ENCODE measurements at places on chromosomes 7 and 10.

- DNase-seq, result no peak
These were observed 227.5 kb upstream of the CHRM2 start for GRCh38 chr7:136640977-136641376.

DNA sequence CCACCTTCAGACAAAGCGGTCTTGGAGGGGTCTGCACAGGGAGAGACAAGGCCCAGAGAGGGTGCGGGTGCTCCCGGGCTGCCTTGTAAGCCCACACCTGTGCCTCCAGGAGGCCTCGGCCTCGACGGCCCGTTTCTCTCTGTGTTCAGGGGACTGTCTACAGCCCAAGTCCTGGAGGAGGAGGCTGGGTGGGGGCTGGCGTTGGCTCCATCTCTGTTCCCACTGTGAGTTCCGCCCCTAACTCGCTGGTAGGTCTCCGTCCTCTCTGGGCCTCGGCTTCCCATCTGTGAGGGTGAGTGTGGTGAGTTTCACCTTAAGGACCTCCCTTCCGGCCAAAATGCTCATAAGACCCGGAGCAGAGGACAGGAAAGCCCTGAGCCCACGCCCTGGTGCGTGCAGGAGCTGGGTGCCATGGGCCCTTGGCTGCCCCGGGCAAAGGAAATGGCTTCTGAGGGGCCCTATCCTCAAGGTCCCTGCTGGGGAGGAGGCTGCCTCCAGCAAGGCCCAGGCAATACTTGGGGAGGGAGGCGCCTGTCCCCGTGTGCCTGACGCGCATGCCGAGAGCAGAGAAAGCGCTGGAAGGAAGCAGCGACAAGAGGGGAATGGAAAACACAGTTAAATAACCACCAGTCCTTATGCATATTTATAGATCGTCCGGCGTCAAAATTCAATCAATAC lies 276.8 kb downstream of the ELFN1 start:
- DNase-seq, result no peak

DNA sequence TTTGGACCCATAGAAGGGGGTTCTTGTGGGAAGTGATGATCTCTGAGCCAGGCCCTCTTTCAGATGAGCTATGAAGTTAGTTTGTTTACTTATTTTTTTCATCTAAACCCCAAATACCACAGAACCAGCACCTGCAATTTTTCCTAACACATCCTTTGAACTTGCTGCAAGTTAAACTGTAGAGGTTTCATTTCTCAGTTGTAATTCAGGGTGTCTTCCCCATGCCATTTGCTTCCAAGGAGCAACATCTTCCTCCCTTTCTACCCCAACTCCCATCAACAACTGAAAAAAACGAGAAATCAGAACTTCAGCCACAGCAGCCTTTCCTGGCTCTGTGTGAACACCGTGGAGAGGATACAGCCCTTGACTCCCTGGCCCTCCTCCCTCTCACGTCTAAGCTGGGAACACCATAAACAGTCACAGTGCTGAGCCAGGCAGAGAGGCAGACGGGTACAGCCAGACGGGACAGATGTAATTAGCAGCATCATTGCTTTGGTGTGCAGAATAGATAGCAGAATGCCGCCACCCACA lies 63.6 kb downstream of the RGS10 start:
- no peak for DNase-seq

DNA sequence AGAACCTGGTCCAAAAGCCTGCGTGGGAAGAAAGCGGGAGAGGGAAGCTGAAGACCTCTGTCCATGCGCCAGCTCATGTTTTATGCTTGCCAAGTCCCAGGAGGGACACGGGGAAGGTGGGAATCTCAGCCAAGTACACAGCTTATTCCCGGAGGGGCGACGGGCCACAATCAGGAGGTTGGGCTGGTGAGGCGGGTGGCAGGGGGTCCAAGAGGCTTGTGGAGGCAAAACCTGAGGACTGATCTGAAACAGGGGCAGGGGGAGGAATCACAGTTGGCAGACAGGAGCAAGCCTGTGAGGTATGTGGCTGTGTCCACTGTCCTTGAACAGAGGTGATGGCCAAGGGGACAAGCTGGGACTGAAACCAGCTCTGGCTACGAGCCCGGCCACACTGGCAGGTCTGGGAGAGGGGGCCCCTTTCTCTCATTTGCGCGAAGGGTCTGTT lies 38.0 kb upstream of the LEP start:
- no peak for DNase-seq

DNA sequence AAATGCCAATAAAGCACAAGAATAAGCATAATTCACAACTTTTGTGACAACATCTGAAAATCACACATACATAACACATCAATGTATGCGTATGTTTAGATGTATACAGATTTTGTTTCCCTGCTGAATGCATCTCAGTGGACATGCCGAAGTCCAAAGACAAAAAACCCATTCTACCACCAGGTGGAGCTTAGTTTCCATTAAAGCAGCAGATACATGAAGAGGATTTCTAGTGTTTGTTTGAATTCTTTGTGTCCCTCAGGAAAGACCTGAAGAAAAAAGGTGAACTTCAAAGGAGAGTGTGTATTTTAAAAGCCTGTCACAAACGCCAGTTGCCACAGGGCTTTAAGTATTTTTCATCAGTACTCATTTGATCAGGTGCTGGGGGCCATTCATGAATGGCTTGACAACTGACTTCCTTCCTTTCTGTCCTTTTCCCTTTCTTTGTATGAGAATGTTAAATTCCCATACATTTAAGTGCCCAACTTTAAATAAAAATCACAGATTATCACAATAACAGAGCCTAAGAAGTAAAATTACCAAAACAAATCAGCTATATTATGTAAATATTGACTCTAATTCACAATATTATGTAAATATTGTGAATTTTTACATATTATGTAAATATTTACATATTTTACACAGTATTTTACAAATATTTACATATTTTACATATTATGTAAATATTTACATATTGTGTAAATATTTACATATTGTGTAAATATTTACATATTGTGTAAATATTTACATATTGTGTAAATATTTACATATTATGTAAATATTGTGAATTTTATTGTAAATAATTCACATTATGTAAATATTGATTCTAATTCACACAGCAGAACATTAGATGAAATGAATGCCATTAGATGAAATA lies 343.0 kb downstream of the CRPPA start:
- DNase-seq, result no peak

DNA sequence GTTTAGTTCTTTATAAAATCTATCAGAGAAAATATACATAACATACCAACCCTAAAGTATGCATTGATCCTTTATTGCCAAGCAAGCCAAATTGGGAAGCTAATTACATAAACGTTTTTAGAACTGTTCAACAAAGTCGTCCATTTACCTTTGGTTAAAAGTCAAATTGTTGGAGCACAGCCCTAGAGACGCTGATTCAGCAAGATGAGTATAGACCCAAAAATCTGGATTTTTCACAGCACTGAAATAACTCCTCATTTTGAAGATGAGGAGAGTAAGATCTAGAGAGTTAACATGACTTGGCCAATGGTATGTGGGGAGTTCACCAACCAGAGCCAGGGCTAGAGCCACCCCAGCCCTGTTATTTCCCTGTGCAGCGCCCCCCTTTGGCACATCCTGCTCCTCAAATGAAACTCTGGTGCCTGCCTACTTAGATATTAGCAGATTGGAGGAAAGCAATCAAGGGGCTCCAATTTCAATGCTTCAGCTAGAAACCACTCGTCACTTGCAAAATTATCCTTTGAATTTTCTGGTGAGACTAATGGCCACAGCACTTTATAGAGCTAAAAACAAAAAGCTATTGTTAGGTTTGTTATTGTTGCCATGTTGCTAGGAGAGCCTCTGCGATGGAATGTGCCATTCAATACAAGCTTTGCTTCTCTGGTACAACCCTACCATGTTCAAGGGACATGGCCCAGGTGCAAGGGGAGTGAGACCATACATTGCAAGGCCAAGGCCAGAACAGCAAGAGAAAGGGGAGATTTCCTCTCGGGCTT lies 132.6 kb upstream of the ZEB1 start:
- DNase-seq, result no peak

DNA sequence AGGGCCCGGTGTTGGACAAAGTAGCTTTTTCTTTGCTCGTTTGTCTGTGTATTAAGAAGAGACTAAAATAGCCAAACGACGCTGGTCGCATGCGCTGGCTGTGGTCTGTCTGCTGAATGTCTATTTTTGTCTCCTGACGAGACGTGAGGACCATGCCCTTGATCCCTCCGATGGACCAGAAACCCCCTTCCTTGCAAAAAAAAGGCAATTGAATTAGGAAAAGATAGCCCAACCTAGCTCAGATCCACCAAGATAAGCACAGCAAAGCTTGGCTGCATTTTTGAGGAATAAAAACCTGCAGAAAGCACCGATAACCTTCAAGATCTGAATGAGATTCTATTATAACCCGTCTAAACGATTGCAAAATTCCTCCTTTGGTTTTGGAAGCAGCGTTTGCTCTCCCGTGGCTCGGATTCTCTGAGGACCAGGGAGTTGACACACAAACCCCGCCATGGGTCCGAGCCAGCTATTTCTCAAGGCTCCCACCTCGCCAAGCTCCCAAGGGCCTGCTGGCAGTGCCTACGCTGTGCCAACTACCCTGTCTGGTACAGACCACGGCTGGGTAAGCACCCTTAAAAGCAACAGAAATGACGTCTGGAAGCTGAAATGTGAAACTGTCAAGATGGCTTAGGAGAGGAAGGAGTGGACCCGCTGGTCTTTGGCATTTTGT lies 17.7 kb upstream of the TTYH3 start:
- no peak for DNase-seq

DNA sequence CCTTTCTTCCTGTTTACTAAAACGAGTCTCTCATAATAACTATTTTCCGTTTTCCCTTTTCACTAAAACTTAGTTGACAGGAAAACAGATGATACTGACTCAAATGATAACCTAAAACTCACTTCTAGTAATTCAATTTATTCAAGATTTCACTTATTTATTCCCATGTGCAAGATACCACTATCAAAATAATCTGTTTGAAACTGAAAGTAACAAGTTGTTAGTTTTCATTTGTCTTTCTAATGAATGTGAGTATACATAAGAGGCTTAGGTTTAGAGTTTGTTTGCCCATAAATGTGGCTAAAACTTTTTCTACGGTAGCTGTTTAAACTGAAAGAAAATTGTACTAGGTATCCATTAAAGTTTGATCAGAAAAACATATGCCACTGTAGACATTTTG lies 314.9 kb upstream of the STEAP1 start:
- DNase-seq, result no peak

- peak; percentile 57 for DNase-seq
These were observed 121.7 kb downstream of the PRPF18 start for GRCh38 chr10:13708256-13708990.

DNA sequence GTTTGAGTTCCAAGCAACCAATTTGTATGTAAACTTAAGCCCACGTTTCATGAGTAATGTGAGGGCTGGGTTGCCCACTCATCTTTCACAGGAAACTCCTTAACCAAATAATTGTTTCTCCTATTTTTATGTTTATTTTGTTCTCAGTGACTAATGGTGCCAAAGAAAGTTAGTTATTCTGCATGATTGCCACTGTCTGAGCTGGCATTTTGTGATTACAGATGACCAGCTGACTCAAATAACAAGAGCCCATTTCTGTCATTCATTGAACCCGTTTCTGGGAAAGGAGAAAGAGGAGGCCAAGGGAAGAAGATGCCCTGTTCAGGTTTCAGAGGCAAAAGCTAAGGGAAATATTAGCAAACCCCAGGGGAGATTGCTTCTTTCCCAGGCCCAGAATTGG lies 186.9 kb upstream of the MYO3A start:
- DNase-seq, result no peak

DNA sequence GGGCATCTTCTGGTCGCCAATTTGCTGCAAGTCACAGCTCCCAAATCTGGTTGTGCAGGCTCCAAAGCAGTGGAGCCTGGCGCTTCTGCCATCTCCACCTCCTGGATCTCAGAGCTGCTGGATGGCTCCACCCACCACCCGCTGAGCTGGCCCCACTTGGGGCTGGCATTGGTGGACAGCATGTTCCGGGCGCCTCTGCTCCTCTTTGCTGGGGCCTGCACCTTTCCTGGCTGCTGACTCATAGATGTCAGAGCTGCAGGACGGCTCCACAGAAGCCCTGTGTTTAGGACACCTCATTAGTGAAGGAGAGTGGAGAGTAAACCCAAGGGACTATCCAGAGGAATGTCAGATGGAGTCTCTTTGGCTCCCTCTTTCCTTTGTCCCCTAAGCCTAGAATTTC lies 27.4 kb downstream of the MAPK8 start:
- DNase-seq, result no peak

DNA sequence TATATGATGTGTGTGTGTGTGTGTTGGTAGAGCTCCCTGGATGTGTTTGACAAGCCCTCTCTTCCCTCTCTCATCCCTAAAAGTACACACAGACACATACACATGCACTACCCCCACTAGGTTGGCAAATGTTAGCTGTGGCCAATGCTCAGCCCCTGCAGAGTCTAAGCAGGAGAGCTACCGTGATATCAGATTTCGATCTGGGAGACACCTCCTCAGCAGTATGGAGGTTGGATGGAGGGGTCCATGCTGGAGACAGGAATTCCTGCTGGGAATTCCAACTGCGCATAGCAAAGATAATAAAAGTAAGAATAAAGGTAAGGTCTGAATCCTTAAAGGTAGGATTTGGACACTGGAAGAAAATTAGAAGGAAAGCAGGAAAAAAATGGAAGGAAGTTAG lies 85.7 kb downstream of the C10orf90 start:
- DNase-seq, result no peak

DNA sequence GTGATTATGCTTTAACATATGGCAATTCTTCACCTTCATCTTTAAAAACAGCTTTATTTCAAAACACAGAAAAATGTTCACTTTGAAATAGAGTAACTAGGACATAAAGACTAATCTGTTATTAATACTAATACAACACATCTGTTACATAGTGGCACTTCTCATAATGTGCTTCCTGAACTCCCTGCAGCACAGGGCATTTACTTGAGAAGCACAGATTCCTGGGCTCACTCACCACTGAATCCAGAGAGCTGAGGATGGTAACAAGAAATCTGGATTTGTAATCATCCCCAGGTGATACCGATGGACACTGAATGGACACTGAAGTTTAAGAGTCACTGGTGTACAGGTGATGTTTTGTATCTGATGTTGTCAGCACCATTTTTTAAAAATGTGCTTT lies 96.1 kb downstream of the COL28A1 start:
- no peak for DNase-seq

- no peak for DNase-seq
These were observed 182.2 kb upstream of the AOAH start for GRCh38 chr7:36906448-36906847.

DNA sequence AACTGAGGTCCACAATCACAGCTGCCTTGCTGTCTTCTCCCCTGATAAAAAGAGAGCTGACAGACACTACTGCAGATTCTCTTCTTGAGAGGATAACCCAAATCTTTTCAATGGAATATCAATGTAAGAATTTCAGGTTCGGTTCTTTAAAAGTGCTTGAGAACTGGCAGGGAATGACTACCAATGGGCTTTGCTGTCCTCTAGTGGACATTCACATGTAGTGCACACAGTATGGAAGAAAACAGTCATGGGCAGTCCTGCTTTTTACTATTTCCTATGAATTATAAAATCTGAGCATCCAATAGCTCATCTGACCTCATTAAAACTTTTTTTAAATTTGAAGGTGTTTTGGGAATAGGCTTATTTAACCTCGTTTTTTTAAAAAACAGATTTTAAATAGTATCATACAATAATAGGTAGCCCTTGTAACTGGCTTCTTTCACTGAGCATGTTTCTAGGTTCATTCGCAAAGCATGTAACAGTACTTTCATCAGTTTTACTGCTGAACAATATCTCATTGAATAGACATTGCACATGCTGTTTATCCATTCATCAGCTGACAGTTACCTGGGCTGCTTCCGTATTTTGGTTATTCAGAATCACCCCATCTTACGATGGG lies 18.3 kb downstream of the FZD9 start:
- DNase-seq, result no peak

GRCh38 chr10:128257428-128257827 lies 131.2 kb upstream of the MKI67 start:
- DNase-seq, result no peak

GRCh38 chr10:17348501-17349349 lies 105.7 kb downstream of the ST8SIA6 start:
- no peak for DNase-seq

Measured in ecto neural progenitor cell (in vitro differentiated cells).